ENCODE measurements at places on chromosomes 1 and 21.

DNA sequence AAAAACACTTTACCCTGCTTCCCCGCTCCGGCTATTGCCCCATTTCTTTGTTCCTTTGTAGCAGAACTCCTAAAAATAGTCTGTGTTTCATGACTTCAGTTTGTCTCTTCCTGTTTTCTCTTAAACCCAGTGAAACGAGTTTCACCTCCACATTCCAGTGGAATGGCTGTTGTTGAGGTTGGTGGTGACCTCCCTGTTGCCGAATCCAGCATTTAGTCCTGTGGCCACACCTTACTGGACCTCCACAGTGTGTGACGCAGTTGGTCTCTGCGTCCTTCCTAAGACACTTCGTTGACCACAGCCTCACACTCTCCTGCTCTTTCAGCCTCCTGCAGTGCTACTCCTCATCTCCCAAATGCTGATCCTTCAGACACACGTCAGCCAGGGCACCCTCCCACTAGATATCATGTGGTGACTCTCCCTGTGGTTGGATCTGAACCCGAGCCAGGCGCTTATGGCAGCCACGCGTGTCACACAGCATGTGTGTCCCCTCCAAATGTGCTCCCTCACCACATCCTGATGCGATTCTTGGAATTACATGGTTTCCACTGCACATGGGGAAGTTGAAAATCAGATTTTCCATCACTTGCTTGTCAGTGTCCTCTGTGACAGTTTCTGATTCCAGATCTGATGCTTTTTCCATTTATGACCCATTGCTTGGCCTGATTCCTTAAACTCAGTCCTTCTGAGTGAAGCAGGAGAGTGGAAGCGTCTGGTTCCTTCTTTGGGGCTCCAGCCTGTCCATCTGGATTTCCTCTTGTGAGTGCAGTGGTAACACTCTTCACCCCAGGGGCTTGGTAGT is 99.1 kb upstream of the ARTN start:
- DNase-seq, result no peak

- DNase-seq, result no peak
Observed at GRCh38 chr1:214281720-214282629, 1.0 kb downstream of the SMYD2 start.

DNA sequence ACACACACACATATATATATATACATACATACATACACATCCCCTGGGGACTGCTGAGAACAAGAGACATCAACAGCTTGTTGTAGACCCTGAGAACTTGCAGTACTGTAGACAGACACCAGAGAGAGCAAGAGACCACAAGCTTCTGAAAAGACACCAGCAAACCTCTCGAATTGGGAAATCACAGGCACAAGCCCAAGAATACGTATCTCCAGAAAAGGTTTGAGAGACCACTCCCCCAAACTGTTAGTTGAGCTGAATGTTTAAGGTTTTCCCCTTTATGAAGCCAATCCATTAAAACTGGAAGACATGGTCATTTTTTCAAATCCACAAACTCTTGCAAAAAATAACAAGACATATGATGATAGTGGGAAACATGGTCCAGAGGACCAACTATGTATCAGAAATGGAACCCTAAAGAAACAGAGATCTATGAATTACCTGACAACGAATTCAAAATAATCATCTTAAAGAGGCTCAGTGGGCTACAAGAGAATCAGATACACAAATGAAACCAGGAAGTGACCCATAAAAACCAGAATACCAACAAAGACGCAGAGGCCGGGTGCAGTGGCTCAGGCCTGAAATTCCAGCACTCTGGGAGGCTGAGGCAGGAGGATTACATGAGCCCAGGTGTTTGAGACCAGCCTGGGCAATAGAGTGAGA is 45.1 kb downstream of the SLC2A1 start:
- no peak for DNase-seq

DNA sequence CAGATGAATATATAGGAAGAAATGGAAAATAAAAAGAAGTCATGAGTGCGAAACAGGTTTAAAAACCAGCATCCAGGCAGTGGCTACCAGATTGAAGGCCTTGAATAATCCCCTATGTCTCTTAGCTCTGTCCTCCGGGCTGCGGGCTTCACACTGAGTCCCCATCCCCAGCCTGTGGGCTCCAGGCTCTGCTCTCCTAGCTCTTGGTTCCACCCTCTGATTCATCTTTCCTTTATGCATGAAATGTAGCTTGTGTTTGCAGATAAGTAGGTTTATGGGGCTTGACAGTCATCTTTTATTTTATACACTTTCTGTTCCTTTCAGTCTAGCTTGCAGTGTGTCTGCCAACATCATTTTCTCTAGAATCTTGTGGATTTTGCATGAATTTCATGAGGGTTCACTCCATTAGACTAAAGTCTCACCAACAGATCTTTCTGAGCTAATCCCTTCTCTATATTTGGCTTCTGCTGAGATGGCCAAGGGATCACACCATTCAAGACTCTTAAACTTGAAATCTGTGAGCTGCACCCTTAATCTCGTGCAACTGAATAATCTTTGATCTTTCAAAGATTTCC is 174.5 kb downstream of the PLPPR4 start:
- DNase-seq, result no peak

GRCh38 chr1:214514032-214514818 is 37.2 kb downstream of the PTPN14 start:
- no peak for DNase-seq

- DNase-seq, result no peak
Observed at GRCh38 chr1:27872802-27873551, 633 bp downstream of the THEMIS2 start.

DNA sequence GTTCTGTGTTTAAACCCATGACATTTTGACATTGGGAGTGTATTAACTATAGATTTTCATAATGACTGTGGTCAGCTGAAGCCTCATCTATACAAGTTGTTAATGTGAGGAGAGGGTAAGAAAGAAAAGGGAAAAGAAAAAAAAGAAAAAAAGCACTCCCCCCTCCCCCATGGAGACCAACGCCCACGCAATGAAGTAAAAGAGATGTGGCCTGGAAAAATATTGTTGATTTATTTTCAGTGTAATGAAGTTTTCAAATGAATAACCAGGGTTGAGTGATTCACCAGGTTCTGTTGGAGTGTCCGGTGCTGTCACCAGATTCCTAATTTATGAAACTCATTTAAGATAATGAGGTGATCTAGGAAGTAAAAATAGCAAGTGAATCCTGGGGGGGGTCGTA is 4.7 kb downstream of the RNF220 start:
- DNase-seq, result no peak

DNA sequence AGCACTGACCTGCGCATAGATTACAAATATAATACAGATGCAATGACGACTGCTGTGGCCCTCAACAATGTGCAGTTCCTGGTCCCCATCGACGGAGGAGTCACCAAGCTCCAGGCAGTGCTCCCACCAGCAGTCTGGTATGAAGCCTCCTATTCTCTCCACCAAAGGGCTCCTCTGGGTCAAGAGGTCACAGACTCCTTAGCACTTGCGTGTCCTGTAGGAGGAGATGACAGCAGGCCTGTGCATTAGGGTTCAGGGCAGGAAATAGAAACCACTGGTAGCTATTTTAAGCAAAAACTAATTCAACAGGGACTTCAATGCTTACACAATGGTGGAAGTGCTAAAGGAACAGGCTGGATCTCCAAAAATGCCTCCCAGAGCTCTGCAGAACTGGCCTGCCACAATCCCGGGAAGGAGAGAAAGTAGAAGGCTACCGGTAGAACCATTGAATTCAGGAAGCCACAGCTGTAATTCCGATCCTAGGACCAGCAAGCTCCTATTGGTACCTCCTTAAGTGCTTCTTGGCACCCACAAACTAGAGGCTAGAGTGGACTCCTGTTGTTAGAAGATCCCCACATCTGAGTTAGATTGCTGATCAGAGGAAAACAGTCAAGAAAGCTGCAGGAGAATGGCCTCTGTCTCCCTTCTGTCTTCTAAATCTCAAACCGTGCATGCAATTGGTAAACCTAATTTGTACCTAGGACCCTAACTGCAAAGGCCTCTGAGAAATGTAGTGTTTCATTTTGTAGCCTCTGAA is 12.7 kb upstream of the DYNLT5 start:
- no peak for DNase-seq

GRCh38 chr1:197982256-197982655 is 65.1 kb downstream of the LHX9 start:
- DNase-seq, result no peak
